ENCODE measurements at places on chromosomes 1 and 21. TPM values are rescaled to one million over a fixed set of nuclear protein-coding genes. Genes with fewer than 3 reads are reported as not detected.

OR2T11 gene
- total RNA-seq = not detected

YBX1 gene
- total RNA-seq = 1,525 TPM

PLCH2 gene
- total RNA-seq = 1.2 TPM

DNA sequence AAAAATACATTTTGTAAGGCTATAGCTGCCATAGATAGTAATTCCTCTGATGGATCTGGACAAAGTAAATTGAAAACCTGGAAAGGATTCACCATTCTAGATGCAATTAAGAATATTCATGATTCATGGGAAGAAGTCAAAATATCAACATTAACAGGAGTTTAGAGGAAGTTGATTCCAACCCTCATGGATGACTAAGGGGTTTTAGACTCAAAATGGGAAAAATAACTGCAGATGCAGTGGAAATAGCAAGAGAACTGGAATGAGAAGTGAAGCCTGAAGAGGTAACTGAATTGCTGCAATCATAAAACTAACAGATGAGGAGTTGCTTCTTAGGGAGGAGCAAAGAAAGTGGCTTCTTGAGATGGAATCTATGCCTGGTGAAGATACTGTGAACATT is 230.8 kb downstream of the KCTD3 start:
- no peak for DNase-seq

DNA sequence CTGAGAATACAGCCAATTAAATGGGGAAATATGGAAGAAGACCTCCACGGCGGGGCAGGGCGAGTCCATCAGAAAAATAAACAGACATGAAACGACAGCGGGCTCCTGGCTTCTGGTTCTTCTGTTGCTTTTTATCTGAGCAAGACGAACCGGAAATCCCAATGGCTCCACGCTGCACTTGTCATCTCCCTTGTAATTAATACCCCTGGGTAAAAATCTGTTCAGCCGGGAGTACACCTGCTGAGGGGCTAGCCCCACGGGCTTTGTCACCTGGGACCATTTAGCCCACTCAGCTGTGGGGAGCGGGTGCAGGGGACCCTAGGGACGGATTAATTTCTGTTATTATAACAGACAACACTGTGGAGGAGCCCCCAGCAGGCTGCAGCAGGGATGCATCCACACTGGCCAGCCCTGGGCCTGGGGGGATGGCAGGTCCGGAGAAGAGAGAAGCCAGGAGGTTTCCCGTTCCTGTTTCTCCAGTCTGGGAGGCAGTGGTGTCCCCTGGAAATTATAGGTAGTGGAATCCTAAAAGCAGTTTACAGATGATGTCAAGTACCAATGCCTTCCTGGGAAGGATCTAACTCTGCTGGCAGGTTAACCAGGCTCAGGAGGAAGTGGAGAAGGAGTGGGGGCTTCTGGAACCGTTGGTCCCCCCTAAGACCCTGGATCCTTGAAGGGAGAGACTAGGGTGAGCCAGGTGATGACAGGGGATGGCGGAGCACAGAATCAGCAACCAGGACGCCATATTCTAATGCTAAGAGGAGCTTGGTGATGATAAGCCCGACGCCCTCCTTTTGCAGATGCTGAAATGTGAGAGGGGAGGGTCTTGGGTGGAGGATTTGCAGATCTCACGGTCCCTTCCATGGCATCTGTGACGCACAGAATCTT is 566.1 kb downstream of the PTPRU start:
- DNase-seq = no peak

GRCh38 chr1:63575340-63575826 is 17.8 kb upstream of the PGM1 start:
- DNase-seq = no peak

GRCh38 chr1:25642574-25643108 is 26.1 kb downstream of the MAN1C1 start:
- DNase-seq = peak; percentile 76

DNA sequence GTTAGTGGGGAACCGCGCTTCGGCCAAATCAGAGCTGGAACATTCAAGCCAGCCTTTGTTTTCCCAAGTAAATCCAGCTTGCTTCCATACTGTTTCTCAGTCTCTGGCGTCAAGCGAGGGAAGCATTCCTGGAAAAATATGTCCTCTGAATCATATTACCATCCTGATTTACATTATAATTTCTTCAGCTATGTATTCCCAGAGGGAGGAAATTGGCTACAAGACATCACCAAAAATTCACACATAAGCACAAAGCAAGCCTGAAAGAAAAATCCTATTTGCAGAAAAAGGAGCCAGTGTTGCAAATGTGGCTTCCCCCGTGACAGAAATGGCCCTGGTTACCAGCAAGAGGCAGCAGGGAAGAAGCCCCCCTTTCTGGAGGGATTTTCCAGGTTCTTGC is 233.3 kb downstream of the KCNJ6 start:
- DNase-seq = no peak

Measured in activated naive CD8-positive, alpha-beta T cell treated with anti-CD3 and anti-CD28 coated beads for 36 hours (primary cell).